ENCODE measurements at places on chromosomes 7 and 10. TPM values are rescaled to one million over a fixed set of nuclear protein-coding genes. Genes with fewer than 3 reads are reported as not detected.

DNA sequence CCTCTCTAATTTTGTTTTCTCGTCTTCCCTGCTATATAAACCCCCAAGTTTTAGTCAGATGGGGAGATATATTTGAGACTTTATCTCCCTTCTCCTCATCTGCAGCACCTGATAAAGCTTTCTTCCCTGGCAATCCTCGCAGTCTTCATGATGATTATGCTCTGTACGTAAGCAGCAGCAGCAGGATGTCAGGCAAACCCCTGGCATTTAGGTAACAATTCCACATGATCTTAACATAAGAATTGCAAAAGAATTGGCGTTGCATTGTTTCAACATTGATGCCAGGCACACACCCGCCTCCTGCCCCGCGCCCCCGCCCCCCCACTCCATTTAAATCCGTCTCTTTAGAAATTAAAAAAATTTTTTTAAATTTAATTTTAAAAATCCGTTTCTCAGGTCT, 6.1 kb downstream of the PKD1L1 start:
- no peak for DNase-seq

The MINDY4 gene
- 1.6 TPM for total RNA-seq

- DNase-seq = no peak
These were observed 410.0 kb downstream of the EXOC4 start for GRCh38 chr7:133662830-133663229.

The OLAH gene
- total RNA-seq = not detected

DNA sequence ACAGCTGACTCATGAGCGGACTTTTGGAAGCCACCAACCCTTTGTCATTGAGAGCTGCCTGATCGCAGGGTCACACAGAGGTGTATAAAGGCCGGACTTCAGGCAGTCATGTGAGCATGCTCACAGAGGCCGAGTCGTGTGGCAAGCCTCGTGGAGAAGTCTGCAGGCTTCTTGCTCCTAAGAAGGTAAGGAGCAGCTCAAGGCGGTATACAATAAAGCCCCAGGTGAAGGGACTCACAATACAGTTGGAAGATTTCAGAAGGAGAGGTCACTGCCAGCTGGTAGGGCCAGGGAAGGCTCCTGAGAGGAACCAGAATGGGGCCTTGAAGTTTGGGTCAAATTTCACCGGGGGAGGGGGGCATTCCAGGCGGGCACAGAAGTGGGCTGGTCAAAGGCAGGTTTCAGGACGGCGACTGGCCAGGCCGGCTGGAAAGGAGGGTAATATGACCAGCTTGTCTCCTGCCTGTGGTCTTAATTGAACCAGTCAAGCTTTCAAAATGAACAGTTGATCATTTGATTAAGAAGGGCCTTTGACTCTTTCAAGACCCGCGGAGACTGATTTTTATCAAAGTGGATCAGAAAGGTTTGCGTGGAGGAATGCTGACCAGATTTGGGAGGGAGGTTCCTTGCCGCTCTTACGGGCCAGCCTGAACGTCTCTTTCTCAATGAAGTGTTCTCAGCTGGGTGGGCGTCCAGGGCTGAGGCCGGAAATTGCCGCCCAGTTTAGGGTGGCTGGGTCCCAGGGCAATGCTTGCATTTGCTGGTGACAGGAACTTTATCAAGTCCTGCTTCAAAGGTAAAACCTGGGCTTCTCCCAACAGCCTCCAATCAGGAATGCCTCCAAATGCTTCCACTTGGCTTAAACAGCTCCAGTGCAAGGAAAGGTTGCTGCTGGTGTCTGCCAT, 178.6 kb downstream of the EMX2 start:
- no peak for DNase-seq

The OR2A7 gene
- 6.5 TPM for total RNA-seq

- DNase-seq = peak; percentile 15
These were observed 30.1 kb downstream of the NUDCD3 start for GRCh38 chr7:44460325-44460724.

DNA sequence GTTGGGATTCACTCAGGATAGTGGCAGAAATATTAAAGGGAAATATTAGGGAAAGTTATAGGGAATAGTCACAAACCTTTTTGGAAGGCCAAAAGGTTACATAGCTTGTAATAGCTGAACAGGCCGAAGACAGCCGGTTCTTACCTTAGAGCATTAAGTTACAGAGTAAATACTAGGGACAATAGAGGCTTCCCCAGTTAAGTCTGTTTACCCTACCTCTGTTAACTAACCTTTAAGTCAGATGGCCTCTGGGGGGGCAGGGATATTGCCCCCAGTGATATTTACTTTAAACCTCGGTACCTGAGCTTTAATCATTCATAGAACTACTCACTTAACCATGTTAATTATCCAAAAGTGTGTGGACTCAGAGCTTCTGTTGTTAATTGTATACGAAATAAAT, 7.4 kb downstream of the POLR1F start:
- no peak for DNase-seq
